ENCODE measurements at places on chromosomes 7 and 10.

DNA sequence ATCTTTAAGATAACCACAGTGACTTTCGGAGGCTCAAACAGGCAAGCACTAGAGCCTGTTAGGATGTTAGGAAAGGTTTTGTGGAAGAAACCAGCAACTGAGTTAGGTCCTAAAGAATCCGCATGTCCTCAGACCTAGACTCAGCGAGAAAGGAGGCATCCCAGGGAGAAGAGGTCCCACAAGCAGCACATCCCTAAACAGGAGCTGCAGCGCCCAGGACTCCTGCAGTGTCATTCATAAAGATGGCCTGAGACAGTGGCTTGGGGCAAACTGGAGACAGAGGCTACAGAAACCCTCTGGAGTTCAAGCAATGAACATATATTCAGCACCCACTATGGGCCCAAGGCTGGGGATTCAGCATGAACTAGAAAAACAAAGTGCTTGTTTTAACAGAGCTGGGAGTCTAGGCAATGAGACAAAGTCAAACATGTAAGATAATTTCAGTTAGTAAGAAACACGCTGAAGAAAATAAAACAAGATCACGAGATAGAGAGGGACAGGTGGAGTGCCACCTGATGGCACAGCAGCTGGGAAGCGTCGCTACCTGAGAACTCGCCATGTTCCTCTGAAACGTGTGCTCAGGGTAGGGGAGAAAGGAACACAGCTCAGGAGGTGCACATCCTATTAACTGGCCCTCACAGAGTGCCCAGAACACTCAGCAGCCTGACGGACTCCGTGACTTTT is 48.1 kb downstream of the PARD3 start:
- DNase-seq, result no peak

GRCh38 chr7:108034586-108034985 is 31.6 kb upstream of the LAMB1 start:
- no peak for DNase-seq

GRCh38 chr7:101870361-101871062 is 53.1 kb downstream of the CUX1 start:
- DNase-seq, result no peak

DNA sequence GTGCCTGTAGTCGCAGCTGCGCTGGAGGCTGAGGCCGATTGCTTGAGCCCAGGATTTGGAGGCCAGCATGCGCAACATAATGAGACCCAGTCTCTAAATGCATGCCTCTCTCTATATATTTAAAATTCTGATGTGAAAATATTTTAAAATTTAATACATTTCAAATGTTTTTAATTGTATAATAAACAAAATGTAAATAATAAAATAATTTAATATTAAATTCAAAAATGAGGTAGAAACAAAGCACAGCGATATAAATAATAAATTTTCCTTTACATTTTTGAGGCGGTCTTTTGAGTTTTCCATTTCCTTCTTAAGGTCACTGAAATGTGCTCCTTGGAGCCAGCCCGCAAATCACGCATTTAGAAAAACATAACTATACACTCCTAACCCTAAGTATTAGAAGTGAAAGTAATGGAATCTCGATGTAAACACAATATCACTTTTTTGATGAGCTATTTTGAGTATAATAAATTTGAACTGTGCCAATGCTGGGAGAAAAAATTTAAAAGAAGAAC is 523 bp upstream of the CDK1 start:
- no peak for DNase-seq

DNA sequence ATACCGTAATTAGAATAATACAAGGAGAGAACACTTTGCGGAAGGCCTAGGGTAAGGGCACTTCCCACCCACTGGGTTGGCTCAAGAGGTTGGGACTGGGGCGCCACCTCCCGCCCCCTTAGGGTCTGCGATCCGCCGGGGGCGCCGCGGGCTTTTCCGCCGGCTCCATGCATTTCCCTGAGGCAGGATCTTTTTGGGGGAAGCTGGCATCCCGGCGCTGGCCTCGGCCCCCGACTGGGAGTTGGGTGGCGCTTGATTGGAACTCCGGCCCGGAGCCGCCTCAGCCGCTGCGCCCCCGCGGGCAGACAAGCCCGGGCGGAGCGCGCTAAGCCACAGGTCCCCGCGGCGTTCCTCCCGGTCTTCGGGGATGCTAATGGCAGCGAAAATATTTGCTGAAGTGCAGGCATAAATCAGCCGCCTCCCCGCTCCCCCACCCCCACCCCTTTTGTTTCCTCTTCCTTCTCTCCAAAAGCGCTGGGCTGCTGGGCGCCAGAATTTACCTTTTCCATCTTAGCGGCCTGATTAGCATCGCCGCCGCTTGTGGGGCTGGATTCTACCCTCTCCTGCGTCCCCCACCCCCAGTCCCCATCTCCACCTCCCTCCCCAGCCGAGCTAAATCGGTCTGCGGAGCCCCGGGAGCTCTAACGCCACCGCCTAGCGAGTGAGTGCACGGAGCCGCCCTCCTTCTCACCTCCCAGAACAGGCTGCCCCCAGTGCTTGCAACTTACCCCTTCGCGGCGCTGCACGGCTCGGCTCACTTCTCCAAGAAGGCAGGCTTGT is 5.1 kb downstream of the UNC5B start:
- DNase-seq, result no peak

DNA sequence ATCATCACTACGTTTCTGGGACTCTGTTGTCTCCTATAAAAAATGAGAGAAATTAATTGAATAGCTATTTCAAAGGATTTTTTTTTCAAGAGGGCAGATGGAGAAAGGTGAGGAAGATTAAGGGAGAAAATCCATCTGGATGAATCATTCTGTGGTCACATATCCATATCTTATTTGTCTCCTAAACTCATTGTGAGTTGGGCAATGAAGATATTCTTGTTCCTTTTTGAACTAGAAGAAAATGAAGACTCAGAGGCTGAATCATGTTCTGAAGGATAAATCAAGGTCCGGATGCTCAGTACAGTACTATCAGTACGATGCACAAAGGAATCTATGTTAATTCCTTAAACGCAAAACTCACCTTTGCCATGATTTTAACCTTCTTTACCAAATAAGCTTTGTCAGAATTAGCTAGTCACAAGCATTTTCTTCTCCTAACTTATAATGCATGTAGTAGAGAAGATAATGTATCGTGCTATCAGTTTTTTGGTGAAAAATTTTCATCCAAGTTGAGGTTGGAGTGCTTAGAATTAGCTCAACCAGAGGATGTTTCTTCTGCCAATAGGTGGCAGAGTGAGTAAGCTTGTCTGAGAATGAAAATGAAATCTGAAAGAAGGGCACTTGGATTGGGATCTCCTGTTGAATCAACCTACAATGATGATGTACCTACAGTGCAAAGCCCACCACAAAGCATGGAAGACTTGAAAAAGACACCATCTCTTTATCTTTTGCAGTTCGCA is 446.9 kb downstream of the KIF20B start:
- no peak for DNase-seq

GRCh38 chr10:77553966-77554365 is 83.6 kb downstream of the KCNMA1 start:
- no peak for DNase-seq

Measured in caudate nucleus (tissue), 63 donors.